Activated T-helper 1 cell treated with anti-CD3 and anti-CD28 coated beads, Interleukin-12 subunit alpha, Interleukin-12 subunit beta, Interleukin-2, Interleukin-4 antibody, amounts not matched to agents 30 ng/mL and 10 ng/mL and 1 ng/mL, durations not matched to agents 14 hours and 24 hours and 36 hours (primary cell): ENCODE measurements at places on chromosomes 4 and X. TPM values are rescaled to one million over a fixed set of nuclear protein-coding genes. Genes with fewer than 3 reads are reported as not detected.

Gene OTC
- total RNA-seq, result not detected in 2 replicates

GRCh38 chrX:24260842-24261550 is 52.9 kb downstream of the SUPT20HL2 start:
- DNase-seq, result peak; percentile 7
- H3K4me1 ChIP-seq, result peaks cover 31% of the 10 kb centered on the region
- H3K4me3 ChIP-seq, result peak overlapping the region; percentile 35
- H3K27ac ChIP-seq, result peak overlapping the region; percentile 78
- no peaks in the 10 kb centered on the region for H3K36me3 ChIP-seq

- no peaks in the 10 kb centered on the region for H3K36me3 ChIP-seq
- no peak overlapping the region for H3K27ac ChIP-seq
- H3K4me3 ChIP-seq, result no peak overlapping the region
- no peak for DNase-seq
Measured at GRCh38 chrX:68177542-68177941, 255.8 kb downstream of the OPHN1 start.

- H3K4me1 ChIP-seq, result peaks cover 30% of the 10 kb centered on the region
- H3K36me3 ChIP-seq, result peaks cover 33% of the 10 kb centered on the region
- no peak overlapping the region for H3K27ac ChIP-seq
- no peak for DNase-seq
- H3K27me3 ChIP-seq, result no peaks in the 10 kb centered on the region
Measured at GRCh38 chr4:83328521-83329187, 6.0 kb downstream of the HPSE start.

DNA sequence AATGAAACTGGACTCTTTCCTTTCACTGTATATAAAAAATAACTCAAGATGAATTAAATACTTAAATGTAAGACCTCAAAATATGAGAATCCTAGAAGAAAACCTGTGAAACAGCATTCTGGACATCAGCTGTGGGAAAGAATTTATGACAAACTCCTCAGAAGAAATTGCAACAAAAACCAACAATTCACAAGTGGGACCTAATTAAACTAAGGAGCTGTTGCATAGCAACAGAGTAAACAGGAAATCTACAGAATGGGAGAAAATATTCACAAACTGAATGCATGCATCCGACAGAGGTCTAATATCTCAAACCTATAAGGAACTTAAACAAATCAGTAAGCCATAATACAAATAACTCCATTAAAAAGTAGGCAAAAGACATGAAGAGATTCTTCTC is 851.7 kb upstream of the PCDH10 start:
- DNase-seq, result no peak
- H3K4me3 ChIP-seq, result no peak overlapping the region
- H3K27me3 ChIP-seq, result no peaks in the 10 kb centered on the region
